ENCODE measurements at places on chromosomes 7 and 10.

- no peak for DNase-seq
Observed at GRCh38 chr10:60704471-60704870, 73.8 kb upstream of the CDK1 start.

DNA sequence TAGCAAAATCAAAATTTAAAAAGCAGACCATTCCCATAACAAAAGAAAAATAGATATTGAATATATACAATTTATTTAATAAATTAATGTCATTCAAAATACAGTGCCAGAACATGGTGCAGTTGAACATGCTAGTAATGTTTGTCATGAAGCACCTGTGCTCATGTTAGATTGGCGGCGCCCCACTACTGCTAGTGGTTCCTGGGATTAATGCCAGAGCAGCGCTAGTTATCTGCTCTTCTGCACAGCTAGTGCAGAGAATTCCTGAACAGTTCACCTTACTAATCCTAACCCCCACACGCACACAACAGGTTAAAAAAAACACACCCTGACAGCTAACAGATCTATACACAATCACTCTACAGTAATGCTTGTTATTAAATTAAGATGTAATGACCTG, 23.4 kb downstream of the KBTBD2 start:
- DNase-seq = no peak

GRCh38 chr10:112605063-112605462, 158.0 kb downstream of the VTI1A start:
- no peak for DNase-seq

GRCh38 chr10:60739558-60739957, 38.7 kb upstream of the CDK1 start:
- no peak for DNase-seq

DNA sequence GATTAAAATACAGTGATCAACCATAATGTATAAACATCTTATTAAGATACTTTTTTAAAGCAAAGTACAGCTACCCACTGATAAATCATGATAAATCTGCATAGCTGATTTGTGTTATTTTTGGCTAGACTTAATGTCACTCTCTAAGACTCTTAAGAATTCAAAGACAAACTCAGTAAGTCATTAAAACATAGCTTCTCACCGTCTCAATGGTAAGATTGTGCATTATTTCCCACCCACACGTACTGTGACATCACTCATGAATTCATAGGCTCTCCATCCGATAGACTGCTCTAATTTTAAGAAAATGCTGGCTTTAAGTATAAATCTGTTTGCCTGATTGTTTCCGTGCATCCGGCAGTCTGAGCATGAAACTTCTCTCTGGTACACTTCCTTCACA, 266.1 kb downstream of the GLI3 start:
- no peak for DNase-seq

DNA sequence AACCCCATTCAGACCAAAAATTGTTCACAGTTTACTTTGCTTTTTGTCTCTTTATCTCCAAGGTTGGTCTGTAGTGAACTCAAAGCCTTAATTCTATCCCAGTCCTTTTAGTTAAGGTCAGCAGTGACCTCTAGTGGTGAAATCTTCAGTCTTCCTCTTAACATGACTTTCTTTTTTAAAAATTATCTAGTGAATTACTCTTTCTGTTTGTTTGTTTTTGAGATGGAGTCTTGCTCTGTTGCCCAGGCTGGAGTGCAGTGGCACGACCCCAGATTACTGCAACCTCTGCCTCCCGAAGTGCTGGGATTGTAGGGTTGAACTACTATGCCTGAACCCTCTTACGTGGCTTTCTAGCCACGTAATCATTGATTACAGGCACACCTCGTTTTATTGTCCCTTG, 25.0 kb downstream of the ZNF487 start:
- DNase-seq = no peak

DNA sequence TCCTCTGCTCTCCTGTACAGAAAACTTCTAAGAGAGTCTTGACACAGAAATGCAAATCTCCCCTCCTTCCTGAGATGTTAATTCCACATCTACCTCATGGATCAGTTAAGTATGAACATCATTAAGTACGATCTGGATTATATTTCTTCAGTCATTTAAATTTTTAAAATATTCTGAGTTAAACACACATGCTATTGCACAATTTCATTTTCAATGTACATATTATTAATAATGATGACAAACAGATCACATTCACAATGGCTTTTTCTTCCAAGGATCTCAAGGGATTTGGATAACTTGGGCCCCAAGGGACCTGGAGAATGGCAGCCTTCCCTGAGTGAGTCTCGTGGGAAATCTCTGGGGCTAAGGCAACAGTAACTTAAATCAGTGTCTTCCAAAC, 16.2 kb downstream of the BEND7 start:
- no peak for DNase-seq

DNA sequence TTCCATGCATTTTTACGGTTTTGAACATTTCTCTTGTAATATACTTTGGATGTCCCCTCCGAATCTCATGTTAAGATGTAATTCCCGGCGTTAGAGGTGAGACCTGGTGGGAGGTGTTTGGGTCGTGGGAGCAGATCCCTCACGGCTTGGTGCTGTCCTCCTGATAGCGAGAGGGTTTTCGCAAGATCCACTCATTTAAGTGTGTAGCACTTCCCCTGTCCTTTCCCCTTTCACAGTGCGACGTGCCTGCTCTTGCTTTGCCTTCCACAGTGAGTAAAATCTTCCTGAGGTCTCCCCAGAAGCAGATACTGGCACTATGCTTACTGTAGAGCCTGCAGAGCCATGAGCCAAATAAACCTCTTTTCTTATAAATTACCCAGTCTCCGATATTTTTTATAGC, 6.6 kb downstream of the GPR141 start:
- DNase-seq = no peak

DNA sequence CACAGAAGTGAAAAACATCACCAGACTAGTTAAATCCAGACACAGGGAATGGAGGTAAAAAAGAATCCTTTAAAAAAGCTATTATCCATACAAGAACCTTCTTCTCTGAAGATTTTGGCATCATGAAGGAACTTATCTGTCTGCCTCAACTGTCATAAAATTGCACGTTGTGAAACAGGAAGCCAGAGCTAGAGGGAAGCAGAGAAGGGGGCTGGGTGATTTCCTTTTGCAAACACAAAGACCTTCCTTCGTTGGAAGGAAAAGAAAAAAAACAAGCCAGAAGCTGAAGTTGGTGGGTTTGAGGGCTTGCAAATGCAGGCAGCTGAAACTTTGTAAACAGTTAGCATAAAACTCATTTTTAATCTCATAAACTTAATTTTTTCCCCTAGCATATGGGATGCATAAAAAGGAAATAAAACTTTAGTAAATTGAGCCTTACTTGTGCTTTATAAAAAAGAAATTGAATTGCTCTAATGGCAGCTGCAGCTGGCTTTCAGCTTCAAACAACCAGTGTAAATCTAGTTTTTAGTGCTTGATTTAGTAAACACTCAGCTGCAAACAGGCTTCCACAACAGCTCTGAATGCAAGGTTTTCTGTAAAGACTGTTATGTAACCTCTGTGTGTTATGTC, 101.6 kb downstream of the OTUD1 start:
- no peak for DNase-seq

- no peak for DNase-seq
Observed at GRCh38 chr7:44280993-44281721, 44.2 kb downstream of the CAMK2B start.

GRCh38 chr7:37095122-37095521, 353.5 kb downstream of the ELMO1 start:
- no peak for DNase-seq

DNA sequence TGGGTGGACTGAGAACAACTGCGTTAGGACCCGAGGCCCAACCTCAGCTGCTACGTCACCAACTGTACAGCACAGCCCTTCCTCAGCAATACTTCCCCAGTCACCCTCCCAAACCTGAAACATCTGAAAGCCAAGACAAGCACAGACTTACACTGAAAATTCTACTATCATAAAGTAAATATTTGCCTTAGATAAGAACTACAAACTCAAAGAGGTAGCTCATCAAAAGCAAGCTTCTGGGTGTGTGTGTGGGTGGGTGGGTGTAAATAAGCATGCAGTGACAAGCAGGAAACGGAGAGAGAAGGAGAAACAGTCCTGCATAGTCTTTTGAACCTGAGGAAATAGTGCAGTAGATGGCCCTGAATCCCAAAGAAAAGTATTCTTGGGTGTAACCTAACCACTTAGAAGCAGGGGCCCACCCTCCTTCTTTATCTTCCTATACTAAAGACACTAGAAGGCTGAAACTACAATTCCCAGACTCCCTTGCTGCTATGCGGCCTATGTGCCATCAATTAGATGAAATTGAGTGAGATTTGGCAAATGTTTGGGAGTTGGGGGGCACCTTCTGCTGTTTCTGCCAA, 18.7 kb downstream of the SLC25A13 start:
- no peak for DNase-seq

GRCh38 chr7:38300175-38300574, 26.7 kb upstream of the TARP start:
- no peak for DNase-seq

DNA sequence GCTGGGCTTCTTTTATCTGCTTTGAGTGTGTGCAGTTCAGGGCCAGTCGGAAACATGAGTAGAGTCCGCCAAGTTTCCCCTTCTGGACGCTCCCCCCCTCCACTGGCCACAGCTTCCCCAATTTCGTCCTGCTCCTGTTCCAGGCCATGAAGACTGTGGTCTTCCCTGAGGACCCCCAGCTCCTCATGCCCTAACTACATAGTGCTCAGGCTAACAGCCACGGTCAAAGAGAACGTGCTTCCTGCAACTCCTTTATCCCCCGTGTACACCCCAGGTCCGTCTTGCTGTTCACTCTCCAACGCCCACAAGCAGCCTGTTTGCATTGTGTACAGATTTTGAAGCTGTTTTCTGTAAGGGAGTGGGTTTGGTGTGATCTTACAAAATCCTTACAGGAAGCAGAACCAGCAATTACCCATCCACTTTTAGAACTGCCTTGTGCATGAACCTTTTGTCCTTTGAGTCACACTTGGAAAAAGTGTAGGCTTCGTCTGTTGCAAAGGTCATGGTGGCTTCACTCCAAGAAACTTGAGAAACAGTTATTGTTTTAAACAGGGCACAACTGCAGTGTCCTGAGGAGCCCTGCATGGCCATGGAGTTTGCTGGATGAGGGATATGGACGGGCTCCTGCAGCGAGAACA, 77.0 kb upstream of the FAM20C start:
- DNase-seq = no peak

- no peak for DNase-seq
Observed at GRCh38 chr10:109773288-109774120, 149.8 kb downstream of the XPNPEP1 start.

DNA sequence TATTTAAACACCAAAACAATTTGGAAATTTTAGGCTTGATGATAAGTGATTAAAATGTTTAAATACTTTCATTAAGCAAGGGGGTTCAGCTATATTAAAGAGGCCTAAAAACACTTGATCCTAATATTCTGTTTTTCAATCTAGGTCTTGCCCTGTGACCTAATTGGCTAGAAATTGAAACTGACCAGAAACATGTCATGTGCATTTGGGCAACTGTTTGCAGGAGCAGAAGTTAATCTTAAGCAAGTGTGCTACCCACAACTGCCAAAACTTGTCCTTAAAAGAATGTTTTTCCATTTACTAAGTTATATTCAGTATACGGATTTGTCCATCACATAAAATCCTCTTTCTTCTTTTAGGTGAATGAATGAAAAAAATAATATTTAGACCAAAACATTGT, 167.3 kb downstream of the PPP1R3A start:
- no peak for DNase-seq

- no peak for DNase-seq
Observed at GRCh38 chr7:30572212-30572841, 22.4 kb upstream of the GARS1 start.

DNA sequence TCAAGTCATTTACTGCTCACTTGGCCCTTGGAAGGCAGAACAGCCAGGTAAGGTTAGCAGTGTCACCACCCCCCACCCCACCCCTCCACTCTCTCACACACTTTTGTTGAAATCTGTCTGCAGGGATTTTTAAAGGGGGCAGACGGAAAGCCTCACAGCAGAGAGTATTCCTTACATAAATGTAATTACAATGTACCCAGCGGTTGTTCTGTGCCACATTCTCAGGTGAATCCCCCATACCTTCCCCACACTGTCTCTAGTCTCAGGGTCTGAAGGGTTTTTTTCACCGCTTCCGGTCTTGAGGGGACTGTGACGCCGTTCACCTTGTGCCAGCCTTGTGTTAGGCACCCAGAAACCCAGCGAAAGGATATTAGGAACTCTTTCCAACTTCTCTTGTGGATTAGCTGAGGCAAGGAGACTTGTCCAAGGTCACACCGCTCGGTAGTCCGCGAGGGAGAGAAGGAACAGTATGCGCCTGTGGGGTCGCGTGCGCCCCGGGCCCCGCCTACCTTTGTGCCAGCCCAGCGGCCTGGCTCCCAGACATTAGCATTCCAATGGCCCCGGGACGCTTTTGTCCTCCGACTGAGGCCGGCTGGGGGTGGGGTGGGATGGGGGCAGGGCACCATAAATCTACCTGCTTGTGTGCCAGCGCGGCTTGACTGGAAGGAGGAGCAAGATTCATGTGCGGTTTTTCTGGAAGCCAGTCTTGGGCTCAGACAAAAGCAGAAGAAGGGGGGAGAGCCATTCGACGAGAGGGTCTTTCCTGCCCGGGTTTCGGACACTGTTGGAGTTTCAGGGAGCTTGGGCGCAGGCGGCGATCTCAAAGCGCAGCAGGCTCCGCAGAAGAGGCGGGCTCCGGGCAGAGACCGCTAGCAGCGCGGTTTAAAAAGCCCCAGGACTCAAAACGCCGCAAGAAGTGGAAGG, 4.5 kb downstream of the NEUROG3 start:
- DNase-seq = no peak

GRCh38 chr10:96306516-96306915, 2.3 kb downstream of the DNTT start:
- peak; percentile 32 for DNase-seq

DNA sequence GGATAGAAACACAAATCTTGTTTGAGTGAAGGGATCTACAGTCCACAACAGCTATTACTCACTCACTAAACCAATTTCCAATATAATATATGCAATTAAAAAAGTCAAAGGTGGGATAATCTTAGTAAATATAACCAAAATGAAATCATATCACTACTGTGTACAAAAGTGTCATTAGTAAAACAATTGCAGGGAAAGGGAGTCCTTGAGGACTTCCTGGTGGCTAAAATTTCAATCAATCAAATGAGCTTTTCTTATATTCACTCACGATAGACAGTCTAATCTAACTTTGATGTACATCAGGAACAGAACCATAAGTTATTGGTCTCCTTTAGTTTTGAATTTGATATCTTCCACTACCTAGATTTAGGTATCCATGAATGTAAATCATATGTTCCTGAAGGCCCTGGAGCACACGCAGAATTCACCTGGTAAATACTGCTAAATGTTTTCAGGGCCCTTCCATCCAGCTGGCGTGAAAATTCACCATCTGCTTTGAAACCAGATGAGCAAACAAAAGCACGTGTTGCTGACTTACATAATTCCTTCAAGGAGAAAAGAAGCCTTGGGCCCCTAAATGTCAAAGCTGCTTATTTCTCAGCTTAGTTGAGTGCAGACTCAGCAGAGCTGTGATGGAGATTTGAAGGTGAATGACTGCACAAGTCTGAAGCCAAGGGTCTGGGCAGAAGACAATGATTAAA, 159.3 kb upstream of the TMEM196 start:
- no peak for DNase-seq

DNA sequence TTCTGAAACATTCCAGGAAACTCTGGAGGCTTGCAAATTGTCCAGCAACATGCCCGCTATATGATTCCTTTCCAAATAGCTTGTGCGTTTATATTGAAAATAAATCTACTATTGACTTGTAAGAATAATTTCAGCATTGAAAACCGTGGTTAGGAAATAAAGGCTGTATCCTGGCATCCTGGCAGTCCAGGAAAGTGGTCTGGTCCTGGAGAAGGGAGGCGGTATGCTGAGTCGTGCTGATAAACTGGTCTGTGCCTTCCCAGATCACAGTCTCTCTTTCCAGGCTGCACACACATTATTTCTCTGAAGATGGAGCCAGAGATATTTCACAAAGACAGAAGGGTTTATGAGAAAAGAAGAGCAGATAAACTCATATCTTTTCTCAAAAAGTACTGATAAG, 350.1 kb upstream of the COBL start:
- DNase-seq = no peak
